Right cardiac atrium (tissue), 5 donors: ENCODE measurements at places on chromosomes 4 and X.

GRCh38 chr4:118760493-118760892 lies 75.3 kb downstream of the METTL14 start:
- DNase-seq, result no peak

DNA sequence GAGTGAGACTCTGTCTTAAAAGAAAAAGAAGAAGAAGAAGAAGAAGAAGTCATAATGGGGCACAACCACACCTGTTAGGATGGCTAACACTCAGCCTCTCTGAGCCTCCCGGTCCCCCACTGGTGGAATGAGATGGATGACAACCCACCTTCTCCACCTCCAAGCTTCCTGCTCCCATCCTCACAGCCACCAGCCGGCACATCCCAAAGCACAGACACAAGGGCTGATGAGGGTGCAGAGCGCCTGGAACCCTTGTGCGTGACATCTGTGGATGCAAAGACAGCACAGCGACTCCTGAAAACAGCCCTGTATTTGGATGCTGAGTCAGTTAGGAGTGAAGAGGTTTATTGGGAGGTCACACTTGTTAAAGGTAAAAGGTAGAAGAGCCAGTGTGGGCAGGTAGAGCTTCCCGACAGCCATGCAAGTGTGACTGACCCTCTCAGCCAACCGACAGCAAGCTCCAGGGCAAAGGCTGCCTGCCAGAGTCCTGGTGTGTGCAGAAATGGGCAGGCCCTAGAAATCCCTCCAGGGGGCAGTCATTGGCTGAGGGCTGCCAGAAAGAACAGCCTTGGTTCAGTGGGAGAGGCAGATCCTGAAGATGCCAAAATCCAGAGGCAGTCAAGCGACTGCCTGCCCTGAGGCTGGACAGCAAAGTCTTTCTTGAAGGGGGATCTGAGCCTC lies 26.6 kb upstream of the MAN2B2 start:
- no peak for DNase-seq

DNA sequence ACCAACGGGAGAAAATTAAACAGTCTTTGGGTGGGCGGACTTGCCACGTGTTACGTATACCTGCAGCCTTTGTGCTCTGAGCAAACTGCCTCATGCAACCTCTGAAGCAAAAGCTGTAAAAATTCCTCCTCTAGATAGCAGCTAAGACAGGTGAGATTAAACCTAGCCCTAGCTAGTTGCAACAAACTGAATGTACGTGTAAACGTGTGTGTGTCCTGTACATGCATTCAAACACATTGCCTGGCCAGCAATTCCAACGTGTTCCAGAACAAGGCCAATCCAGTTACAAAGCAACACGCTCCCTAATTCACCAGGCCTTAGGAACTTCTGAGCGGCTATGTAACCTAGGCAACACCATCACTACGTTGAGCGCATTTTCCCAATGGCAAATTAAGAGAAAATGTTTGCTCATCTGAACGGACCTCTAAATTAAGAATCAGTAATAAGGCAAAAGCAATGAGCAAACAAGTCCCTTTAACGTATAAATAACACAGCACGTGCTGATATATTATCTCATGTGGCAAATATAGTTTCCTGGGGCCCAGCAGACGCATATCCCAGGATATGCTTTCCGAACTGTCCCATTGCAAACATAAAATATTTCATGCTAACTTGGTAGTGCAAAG lies 792 bp downstream of the PPID start:
- no peak for DNase-seq

GRCh38 chrX:16745659-16746058 lies 26.2 kb downstream of the SYAP1 start:
- no peak for DNase-seq

DNA sequence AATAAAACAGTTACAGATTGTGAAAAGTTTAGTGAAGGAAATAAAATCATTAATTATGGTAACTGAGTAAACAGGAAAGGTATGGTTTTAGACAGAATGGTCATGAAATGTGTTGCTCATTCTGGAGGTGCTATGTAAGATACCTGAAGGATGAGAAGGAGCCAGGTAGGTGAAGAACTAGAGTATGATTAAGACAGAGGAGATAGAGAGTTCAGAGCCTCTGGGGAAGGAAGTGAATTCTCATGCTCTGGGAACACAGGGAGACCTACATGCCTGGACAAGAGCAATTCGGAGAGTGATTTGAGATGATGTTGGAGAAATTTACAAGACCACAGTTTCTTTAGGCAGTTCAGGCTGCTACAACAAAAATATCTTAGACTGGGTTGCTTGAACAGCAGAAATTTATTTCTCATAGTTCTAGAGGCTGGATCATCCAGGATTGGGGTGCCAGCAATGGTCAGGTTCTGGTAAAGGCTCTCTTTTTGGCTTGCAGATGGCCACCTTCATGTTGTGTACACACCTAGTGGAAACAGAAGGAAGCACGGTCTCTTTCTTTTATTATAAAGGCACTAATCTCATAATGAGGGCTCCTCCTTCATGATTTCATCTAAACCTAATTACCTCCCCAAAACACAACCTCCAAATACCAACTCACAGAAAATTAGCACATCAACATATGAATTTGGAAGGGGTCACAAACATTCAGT lies 1416.1 kb downstream of the PCDH7 start:
- DNase-seq, result no peak

DNA sequence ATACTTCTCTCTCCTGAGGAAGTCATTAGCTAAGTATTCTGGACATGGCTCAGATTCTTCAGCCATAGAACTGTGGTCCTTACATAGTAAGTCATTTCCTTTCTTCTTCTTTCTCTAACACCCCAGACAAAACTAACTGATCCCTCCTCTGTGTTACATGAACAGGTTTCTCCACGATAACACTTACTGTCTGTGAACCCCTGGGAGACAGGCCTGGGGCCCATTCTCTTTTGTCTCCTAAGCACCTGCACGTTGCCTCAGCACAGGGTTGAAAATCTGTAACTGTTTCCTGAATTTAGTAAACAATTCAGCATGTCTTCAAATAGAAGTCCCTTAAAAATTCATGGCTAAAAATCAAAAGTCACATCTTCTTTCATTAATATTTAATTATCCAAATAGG lies 24.7 kb downstream of the APBB2 start:
- no peak for DNase-seq

DNA sequence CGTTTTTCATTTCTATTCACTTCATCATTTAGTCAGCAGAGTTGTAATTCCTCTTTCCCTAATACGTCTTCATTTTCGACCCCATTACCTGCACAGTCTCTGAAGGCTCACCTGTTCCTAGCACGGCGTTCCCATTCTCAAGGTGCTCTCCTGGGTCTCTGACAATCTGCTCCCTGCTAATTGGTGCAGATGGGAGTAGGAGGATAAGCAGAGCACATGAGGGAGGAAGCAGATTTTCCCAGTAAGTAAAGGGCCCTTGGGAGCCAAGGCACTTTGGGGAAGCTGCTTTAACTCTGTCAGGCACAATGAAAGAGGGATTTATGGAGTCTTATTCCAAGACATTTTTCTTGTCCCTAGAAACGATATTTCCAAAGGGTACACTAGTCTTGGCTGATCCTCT lies 466.4 kb downstream of the STIM2 start:
- no peak for DNase-seq

- DNase-seq, result no peak
These were observed 6.7 kb downstream of the MSANTD1 start for GRCh38 chr4:3255611-3256186.

- no peak for DNase-seq
These were observed 126.3 kb downstream of the NEK1 start for GRCh38 chr4:169485791-169486742.

- DNase-seq, result no peak
These were observed 34.0 kb upstream of the GNPDA2 start for GRCh38 chr4:44760142-44760898.
